ENCODE measurements at places on chromosomes 12 and 14.

- no peak for DNase-seq
Observed at GRCh38 chr12:2836574-2836973, 1.7 kb upstream of the NRIP2 start.

DNA sequence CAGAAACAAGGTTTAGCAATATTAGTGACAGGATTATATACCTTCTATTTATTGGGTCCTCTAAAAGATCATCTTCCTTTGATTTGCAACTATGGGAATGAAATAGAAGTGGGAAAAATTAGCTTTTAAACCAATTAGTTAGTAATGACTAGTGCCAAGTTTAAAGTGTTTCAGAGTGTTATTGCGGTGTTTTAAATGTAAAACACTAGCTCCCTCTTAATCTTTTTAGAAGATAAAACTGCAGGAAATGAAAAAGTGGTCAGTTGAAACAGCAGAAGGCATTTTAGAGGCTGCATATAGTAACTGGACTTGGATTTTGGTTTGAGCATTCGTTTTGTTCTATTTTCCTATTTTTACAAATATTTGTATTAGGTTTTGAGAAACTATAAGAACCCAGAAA, 286.2 kb downstream of the RAD51B start:
- no peak for DNase-seq

DNA sequence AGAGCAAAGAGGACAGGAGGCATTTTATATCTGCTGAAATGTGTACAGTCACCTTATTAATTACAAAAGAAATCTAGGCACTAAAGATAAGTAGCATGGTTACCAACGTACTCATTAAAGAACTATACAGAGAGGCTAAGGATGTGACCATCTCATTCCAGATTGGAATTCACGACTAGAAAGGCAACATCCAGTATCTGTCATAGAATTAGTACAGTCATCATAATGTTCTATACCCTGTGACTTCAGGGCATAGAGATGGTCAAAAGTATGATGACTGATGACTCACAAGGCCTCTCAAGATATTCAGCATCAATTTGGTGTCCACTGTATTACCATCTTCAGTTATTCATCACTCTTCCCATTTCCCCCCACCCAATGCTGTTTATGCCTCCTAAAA, 144.0 kb upstream of the PLEKHG7 start:
- no peak for DNase-seq

- no peak for DNase-seq
Observed at GRCh38 chr12:116172224-116172849, 105.2 kb downstream of the MED13L start.

GRCh38 chr12:116361414-116362223, 84.1 kb upstream of the MED13L start:
- DNase-seq = no peak

DNA sequence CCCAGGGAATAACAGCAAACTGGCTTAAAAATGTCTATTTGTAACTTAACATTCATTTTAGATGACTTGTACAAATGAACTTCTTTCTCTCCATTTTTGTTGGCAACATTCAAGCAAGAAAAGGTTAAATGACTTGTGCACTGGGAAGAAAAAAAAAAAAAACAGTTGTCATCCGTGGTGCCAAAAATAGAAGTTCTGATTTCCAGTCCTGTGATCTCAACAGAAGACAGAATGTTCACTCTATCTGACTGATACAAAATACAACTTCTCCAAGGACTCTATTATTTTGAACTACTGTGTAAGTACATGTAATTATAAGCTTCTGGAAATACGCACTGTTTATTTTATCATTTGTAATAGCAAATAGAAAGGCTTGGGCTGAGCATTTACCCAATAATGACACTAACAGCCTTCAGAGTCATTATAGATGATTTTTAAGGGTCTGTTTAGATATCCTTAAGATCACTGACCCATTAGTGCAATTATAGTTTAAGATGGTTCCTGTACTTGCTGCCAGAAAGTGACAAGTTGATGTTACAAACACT, 59.9 kb downstream of the LIN7A start:
- no peak for DNase-seq

- DNase-seq = no peak
Observed at GRCh38 chr14:77059276-77059915, 30.9 kb upstream of the IRF2BPL start.

GRCh38 chr12:50504798-50505674, at the start of gene DIP2B:
Gene DIP2B, plus strand, starts transcription at chr12:50504985. Its CDS starts 156 bp downstream, at chr12:50505141.
- DNase-seq = peak; percentile 91

GRCh38 chr12:82964446-82964845, 277.7 kb downstream of the TMTC2 start:
- DNase-seq = no peak

- DNase-seq = no peak
Observed at GRCh38 chr12:115771065-115771464, 506.4 kb downstream of the MED13L start.

DNA sequence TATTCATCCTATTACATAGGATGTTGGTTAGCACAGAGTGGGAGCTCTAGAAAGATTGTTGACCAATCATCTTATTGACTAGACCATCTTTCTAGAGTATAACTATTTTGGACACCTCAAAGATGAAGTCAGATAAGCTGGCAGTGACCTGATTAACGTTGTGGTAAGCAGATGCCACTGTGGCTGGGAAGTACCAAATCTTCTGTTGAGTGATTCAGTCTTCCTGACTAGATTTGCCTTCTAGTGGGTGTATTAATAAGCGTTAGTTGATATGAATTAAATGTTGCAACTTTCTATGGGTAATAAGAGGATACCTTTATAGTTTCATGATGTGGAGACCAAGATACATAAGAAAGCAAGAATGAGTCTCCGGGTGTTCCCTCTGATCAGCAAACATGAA, 51.2 kb upstream of the HELB start:
- DNase-seq = no peak

DNA sequence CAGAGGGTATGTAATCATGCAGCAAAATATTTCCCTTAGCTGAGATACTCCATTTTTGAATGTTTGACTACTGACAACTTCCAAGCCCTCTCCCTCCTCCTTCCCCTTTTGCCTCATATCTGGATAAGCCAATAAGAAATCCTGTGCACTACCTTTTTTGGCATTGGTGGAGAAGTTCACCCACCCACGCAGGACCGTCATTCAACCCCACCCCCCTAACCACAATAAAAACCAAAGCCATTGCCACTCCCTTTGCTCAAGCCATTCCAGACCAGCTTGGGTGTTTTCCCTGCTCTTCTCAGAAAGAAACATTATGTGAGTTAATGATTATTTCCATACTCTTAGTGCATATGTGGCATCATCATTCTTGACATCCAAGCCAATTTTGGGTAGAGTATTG, 176.7 kb downstream of the PTPN11 start:
- DNase-seq = no peak

DNA sequence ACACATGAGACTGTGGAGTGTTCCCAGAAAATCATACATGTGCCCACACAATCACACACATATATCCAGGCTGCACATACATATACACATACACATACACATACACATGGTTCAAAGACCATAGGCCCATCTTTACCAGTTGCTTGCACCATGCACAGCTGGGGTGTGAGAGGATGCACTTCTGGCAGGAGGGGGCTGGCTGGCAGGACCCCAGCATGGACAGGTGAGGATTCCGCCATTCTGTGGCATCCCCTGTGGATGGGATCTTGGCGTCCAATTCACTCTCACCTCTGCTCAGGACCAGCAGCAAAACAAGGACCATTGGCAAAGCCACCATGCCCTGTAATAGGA, 7.0 kb downstream of the ITGB7 start:
- DNase-seq = no peak

DNA sequence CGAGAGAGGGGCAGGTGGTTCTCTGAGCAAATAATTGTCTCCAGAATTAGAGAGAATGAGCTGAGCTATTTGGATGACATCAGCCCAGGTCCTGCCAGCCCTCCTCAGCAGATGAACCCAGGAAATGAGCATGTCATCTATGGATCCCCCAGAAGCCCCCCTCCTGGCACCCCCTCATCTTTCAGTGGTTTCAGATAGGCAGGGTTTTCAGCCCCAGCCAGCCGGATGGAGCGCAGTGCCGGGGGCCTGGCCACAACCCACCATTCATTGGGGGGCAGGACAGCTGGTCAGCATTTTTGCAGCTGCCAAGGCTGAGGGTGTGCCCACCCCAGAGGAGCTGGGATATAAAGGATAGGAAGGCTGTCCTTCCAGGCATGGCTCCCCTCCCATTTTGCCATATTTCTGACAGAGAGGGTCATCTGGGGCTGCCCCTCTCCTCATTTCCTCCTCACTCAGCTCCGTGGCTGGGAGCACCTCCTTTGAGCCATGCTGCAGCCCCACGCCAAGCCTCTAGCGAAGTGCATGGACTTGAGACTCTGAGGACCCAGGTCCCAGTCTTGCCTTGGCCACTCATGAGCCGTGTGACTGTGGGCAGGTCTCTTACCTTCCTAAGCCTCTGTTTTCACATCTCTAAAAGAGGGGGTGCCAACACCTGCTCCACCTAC, 6.0 kb upstream of the KRT71 start:
- no peak for DNase-seq

DNA sequence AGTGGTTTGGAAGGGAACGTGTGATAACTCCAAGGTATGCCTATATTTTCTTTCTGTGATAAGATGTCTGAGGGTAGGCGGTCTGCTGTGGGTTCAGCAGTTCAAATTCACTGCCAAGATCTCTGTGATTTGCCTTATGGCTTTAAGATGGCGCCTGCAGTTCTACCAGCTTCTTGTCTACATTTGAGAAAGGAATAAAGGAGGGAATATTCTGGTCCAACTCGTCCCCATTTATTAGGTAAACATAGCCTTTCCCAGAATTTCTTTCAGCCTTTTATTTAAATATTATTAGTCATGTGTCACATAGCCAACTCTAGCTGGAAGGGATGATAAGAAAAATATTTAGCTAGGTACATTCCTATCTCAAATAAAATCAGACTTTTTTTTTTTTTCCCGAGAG, 48.8 kb downstream of the KCNJ8 start:
- DNase-seq = no peak

DNA sequence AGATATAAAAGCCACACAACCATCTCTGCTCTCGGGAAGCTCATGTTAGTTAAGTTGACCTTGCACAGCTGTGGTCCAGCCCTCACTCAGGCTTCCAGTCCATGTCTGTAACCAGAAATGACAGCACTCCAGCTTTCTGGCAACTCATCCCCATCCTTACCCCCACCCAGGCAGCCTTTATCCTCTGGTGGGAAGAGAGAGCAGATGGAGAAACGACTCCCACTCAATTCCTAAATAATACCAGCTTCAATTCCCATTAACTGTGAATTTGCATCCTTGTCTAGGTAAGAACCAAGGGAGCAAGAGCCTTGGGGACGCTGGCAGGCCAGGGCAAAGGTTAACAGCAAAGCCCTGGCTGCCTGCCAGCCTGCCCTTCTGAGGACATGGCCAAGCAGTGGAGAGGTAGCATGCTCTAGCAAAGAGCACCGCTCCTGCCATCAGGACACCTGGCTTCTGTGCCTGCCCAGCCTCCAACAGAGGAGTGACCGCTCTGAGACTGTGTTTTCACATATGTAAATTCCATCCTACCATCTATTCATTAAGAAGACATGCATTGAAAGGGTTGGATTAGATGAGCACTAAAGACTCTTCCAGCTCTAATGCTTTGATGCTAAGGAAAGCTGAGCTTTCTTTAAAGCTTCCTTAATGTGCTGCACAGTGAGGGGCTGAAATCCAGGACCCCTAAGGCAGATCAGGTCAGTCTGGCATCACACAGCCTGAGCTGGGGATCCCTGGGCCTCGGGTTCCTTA, 236.1 kb downstream of the GRIN2B start:
- no peak for DNase-seq

DNA sequence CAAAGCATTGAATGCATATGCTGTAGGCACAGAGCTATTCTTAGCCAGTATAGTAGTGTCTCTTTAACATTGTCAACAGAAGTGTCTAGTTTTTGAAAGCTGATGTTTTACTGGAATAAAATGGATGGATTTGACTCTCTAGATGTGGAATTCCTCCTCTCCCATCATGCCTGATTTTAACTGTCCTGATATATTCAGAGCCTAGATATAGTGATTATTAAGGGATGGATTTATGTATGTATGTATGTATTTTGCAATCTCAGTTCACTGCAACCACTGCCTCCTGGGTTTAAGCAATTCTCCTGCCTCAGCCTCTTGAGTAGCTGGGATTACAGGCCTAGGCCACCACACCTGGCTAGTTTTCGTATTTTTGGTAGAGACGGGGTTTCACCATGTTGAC, 144.8 kb upstream of the NAV3 start:
- no peak for DNase-seq

- DNase-seq = no peak
Observed at GRCh38 chr12:122097927-122098756, 19.6 kb downstream of the MLXIP start.

GRCh38 chr12:122403115-122403770, 19.2 kb downstream of the CLIP1 start:
- no peak for DNase-seq

DNA sequence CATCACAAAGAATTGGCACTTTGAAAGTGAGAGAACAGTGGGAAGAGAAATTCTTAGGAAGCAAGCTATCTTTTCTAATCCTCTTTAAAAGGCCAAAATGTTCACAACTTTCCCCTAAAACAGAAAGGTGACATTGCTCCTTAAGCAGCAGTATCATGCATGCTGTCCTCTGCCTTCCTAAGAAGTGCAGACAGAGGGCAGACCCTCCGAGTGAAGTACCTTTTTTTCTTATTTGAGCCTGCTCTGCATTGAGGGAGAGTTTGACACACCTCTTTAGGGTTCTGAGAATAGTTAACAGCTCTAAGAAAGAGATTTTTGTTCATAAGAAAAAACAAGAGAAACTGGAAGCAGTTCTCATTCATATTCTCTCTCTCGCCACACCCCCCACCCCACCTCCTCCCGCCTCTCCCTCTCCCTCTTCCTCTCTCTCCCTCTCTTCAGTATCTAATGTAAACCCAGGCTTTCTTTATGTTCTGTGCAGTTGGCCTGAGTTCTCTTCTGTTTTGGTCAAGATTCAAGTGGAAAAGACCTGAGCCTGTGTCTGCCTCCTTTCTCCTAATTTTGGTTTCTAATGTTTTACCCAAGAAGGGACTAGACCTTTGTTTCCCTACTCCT, 709.1 kb downstream of the DIO2 start:
- DNase-seq = no peak

DNA sequence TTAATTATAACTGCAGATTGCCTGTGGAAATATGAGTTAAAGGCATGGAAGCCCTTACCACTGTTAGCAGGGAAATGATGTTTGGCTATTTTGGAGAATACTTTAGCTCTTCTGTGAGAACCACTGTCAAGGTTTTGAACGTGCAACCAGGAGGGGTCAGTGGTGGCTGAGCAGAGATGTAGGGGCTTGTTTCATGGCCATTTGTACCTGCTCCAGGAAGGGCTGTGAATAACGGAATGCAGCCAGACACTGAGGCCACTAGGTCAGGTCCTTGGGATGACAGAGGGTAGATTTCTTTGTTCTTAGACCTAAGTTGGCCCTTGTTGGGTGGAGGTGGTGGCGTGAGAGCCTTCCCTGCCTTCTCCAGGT, 8.3 kb downstream of the TRAF3 start:
- DNase-seq = no peak

GRCh38 chr14:28584951-28585350, 181.6 kb upstream of the FOXG1 start:
- DNase-seq = no peak

DNA sequence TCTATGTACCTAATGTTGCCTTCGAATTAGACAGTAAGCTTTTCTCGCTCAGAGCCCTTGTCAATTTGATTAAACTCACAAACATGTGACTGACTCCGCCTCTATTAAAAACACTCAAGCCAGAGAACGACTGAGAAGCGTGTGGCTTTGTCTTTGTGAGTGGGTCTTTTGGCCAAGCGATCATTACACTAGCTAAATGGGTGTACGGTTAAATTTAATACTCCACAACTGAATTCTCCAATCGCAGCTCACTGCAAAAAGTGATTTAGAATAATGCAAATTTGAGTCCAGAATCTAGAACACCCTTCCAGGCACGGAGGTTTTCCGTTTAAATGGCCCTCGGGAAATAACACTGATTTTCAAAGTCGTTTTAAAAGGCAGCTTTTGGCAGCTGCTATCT, 253.7 kb downstream of the EFCAB11 start:
- no peak for DNase-seq
